Activated naive CD4-positive, alpha-beta T cell treated with anti-CD3 and anti-CD28 coated beads for 36 hours (primary cell): ENCODE measurements at places on chromosomes 2 and 18.

- DNase-seq, result no peak
Observed at GRCh38 chr18:70271742-70272141, 17.1 kb upstream of the SOCS6 start.

GRCh38 chr2:69789772-69790600 lies 39.5 kb upstream of the GMCL1 start:
- DNase-seq, result no peak

- no peak for DNase-seq
Observed at GRCh38 chr2:232286001-232286868, 92.3 kb upstream of the ALPP start.

DNA sequence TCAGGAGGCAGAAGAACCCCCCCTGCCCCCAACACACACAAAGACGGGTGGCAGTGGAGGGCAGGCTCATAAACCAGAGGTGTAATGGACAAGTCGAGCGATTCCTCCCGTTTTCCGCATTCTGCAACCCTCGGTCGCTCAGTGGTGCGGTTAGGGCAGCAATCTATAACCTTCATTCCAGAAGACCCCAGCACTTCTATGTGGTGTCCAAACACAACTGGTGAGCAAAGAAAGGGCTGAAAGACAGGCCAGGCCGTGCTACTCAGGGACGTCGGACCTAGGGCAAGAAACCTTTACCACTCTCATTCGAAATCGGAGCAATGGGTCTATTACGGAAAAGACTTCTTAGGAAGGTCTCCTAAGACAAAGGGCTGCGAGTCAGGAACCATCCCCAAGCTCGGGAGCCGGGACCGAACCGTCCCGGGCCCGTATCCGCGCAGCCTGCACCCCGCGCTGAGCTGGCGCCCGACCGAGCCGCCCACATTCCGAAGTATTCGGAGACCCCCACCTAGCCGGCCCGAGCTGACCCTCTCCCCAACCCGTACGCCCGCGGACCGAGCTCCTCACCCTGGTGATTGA lies 568 bp downstream of the ARL5A start:
- peak; percentile 23 for DNase-seq

GRCh38 chr2:14577843-14578242 lies 54.7 kb upstream of the LRATD1 start:
- DNase-seq, result no peak

DNA sequence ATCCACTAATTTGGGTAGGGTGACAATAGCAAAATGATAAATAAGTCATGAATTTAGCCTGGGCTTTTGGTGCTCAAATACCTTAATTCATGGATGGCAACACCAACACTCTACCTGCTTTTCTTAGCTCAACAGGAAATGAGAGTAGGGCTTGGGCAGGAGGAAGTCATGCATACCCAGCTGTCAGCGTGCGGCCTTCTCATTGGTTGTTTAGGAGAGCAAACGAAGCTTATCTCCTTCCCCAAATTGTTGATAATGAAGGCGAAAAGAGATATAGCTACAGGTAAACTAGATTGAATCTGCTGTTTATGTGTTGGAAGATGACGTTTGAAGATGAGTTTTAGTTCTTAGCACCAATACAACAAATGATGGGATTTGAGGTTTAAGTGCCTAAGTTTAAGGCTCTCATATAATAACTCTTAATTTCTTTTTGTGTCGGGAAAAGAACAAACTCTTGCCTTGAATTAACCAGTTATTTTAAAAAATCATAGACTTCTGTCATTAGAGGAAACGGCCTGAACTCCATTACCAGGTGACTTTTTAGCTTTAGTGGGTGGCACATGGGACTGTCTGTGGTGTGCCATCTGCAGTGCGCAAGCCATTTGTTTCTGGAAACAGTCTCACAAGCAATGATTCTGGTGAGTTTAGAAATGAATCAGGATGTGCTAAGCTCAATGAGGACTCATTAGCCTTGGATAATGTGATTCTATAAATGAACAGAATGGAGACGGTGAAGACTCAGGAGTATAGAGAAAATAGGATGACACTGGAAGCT lies 19.8 kb downstream of the MAP4K4 start:
- peak; percentile 75 for DNase-seq

GRCh38 chr2:160044728-160045127 lies 17.7 kb downstream of the PLA2R1 start:
- DNase-seq, result no peak

GRCh38 chr2:83686863-83687262 lies 772.2 kb downstream of the SUCLG1 start:
- no peak for DNase-seq

- no peak for DNase-seq
Observed at GRCh38 chr2:86703704-86704361, 16.3 kb upstream of the RMND5A start.
